ENCODE measurements at places on chromosomes 5 and 9.

- DNase-seq: no peak
Measured at GRCh38 chr9:77764894-77765780, 117.0 kb upstream of the GNA14 start.

DNA sequence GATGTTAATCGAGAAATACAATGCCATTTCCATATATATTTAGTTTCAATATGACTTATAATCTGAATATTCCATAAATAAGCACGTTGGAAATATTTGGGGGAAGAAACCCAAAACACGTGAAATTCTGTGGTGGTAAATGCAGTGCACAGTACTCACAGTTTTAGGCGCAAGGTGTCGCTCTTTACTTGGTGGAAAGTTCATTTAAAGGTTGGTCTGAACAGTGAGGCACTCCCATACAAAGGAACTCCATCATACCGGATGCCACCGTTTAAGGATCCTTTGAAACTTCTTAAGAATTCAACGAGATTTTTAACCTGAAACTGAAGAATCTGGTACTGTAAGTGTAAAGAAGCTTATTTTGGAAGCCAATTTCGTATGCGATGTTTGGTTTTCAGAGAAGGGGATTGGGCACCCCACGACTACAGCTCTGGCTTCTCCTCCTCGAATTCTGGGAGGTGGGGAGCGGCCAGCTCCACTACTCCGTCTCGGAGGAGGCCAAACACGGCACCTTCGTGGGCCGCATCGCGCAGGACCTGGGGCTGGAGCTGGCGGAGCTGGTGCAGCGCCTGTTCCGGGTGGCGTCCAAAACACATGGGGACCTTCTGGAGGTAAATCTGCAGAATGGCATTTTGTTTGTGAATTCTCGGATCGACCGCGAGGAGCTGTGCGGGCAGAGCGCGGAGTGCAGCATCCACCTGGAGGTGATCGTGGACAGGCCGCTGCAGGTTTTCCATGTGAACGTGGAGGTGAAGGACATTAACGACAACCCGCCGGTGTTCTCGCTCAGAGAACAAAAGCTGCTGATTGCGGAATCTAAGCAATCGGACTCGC, at the start of gene PCDHA11:
Gene PCDHA11 (plus strand): TSS at position 237 of the 834 bp plus-strand sequence. CDS start 147 bp downstream, at position 384.
- DNase-seq: no peak

DNA sequence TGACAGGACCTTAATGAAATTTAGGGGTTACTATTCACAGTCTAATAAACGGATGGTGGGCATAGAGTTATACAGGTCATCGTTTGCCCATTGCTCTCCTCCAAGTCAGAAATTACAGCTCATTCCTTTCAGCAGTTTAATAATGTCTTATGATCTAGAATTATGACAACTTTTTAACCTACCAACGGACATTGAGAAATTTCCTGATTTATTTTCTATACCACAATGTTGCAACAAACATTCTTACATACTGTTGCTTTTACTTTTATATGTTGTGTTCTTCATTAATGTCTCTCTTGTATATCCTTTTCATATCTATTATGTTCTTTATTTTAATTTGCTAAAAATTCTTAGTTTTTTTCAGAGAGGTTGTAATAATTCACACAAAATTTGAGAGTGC, 152.8 kb upstream of the PRLR start:
- no peak for DNase-seq

DNA sequence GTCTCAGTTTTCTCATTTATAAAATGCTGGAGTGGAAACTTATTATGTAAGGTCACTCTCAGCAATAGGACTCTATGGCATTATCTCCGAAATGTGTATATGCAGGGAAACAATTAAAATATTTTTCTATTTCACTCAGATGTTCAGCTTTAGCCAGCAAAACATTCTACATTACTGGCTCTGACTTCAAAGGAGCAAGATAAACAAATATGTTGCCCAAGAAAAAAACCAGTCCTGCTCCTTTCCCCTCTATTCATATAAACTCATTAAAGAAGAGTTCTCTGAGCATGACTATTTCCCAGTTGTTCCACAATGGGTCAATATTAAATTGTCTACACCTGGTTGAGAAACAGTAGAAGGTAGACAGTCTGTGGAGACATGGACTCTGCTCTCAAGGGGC, 155.0 kb downstream of the NPR3 start:
- DNase-seq: no peak

Data from stimulated activated CD8-positive, alpha-beta memory T cell treated with anti-CD3 and anti-CD28 coated beads, Interleukin-2, amount 100 ng/mL, for 1 hour (primary cell).